Activated CD4-positive, alpha-beta T cell treated with anti-CD3 and anti-CD28 coated beads, Interleukin-2, amount 50 U/mL, for 4 hours (primary cell): ENCODE measurements at places on chromosomes 11 and 22.

- no peak for DNase-seq
Observed at GRCh38 chr22:35514366-35514765, 26.3 kb upstream of the RASD2 start.

GRCh38 chr11:83157594-83158356, 844 bp downstream of the PCF11 start:
- DNase-seq = peak; percentile 23

GRCh38 chr22:26798462-26799065, 141.2 kb downstream of the MIAT start:
- no peak for DNase-seq

DNA sequence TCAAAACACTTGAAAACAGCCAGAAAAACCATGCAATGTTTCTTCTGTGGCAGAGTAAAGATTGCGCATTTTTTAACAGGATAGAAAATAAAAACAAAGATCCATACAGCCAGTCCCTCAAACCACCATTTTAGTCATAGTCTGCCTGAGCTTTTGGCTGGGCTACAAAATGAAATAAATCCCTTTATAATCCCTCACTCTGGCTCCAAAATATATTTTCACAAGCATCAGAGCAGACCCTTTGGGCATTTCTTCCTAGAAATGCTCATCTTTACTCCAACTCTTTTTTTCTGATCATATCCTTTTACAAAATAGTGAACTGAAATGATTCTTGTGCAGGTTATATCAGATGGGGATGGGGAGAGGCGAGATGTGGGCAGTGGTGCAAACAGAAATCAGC, 31.8 kb upstream of the LMO2 start:
- DNase-seq = no peak

- no peak for DNase-seq
Observed at GRCh38 chr11:61967924-61968757, 707 bp upstream of the FTH1 start.

DNA sequence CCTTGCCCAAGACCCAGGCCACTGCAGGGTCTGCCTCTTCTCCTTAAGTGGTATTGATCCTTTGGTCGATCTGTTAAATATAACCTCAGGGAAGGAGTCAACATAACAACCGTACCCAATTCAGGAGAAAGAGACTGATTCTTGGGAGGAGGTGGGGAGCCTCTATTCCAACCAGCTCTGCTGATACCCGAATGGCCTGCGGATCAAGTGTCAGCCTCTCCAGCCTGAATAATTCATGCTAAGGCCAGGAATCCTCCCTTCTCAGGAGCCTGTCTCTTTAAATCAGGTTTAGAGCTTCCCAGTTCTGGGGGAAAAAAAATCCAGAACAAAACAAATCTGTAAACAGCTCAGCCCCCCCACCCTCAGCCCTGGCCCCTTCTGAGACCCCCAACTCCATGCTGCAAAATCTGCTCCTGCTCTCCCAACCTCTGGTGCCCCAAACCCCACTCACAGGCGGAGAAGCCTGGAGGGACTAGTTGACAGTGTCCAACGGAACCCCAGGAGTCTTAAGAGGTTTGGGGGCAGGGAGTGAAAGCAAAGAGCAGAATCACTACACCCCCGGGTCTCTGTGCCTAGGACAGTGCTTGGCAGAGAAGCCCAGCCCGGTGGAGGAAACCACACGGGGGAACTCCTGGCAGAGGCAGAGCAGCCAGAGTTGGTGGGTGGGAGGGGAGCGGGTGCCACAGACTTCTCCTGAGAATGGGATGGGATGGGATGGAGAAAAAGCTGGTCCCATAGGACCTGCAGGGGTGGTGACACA, 863 bp upstream of the TPBGL start:
- no peak for DNase-seq

DNA sequence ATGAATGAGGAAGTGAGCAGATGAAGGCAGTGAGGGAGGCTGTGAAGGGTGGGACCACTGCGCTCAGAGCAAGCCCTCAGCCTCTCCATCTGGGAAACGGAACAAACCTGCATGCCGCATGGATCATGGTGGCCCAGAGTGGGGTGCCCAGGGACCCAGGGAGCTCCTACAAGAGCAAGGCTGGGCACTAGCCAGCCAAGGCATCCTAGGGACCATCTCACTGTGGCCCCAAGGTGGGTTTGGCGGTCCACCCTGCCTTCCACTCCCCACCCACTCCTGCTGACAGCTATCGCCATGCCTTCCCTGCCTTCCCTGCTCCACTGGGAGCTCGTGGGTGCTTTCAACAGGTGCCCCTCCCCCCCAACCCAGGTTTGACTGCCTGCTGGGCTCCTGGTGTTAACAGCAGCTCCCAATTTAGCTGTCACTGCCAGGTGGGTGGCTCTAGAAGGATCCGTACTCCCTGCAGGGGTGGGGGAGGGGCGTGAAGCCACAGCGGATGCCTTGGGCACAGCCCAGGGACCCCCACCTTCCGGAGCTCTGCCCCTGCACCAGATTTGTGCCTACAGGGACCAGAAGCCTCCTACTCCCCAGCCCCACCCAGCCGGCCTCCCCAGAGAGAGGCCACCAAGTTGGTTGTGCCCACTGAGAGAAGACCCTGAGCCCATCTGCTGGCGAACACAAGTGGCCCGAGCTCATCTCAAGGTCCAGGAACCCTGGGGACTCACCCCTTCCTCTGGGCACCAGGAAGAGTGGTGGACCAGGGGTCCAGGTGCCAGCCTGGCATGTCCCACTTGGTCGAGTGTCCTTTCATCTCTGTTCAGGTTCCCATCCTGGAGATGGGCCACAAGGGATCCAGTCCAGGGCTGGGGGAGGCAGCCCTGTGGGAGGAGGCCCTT, 29.7 kb upstream of the PRODH start:
- DNase-seq = no peak

GRCh38 chr11:23023319-23023718, 163.0 kb upstream of the CCDC179 start:
- DNase-seq = no peak

DNA sequence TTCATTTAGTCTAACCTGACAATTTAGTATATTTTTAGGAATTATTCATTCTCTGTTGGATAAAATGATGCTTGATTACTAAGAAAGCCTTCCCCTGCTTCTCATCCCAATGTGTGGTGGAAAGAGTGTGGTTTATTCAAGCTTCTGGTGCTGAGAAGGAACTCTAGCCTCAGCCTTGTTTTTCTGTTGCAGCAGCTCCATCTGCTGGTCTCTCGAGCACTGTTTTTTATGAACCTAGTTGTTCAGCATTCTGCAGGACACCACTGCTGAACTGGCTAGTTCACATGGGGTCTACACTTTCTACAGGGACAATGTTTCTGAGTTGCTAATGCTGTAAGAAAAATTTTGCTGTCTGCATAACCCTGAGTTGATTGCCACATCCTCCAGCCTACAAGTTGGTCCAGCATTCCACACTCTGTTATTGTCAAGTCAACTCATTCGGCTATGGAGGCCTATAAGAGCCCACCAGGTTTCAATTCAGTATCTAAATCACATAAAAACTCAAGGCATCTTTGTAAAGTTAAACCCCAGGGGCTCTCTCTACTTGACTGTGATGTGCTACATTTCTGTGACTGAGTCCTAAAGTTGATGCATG, 14.3 kb downstream of the OR2AG2 start:
- peak; percentile 58 for DNase-seq

DNA sequence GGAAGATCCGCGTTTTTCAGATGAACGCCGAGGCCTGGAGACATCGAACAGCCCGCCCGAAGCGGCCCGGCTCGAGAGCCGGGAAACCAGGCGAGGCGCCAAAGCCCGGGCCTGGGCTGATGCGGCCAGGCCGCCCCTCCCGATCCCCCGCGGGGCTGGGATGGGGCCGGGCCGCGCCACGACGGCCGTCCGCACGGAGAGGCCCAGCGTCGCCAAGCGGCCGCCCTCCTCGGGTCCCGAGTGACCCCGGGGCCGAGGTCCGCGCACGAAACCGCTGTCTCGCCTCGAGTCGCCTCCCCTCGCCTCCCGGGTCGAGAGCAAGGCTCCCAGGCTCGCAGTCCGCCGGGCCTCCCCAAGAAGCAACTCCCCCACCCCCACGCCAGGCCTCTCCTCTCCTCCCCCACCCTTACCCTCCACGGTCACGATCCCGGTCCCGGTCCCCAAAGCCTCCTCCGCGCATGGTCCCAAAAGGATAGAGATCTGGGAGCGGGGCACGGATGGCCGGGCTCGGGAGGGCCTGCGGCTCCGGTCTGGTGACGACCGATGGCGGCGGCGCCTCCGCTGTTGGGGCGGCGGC, 482 bp downstream of the DDX17 start:
- peak; percentile 48 for DNase-seq

GRCh38 chr11:128624269-128625175, 37.2 kb upstream of the ETS1 start:
- DNase-seq = peak; percentile 67

DNA sequence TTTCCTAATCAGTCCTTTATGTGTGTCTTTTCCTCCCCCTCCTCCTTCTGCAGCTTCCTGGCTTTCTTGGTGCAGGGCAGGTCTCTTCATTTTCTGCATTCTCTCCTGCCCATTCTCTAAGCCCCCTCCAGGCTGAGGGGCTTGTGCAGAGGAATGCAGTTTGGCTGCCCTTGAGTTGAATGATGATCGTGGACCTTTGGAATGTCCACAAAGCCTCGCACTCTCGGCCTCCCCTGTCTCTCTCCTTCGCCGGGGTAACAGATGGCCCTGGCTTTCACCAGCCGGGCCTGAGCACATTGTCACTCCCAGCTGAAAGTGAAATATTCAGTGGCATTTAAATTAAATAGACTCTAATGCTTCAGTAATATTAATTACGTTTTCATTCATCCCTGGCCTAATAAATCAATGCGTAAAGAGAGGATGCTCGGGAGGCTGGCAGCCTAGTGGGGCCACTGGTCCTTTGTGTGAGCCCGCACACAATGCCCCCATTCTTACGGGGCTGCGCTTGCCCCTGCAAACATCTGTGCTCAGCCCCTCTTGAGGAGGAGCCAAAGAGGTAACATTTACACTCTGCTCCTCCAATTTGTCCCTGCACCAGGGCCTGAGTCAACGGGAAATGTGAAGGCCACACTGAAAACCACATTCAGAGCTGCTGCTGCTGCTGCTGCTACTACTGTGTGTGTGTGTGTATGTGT, 64.9 kb upstream of the PAX6 start:
- no peak for DNase-seq

DNA sequence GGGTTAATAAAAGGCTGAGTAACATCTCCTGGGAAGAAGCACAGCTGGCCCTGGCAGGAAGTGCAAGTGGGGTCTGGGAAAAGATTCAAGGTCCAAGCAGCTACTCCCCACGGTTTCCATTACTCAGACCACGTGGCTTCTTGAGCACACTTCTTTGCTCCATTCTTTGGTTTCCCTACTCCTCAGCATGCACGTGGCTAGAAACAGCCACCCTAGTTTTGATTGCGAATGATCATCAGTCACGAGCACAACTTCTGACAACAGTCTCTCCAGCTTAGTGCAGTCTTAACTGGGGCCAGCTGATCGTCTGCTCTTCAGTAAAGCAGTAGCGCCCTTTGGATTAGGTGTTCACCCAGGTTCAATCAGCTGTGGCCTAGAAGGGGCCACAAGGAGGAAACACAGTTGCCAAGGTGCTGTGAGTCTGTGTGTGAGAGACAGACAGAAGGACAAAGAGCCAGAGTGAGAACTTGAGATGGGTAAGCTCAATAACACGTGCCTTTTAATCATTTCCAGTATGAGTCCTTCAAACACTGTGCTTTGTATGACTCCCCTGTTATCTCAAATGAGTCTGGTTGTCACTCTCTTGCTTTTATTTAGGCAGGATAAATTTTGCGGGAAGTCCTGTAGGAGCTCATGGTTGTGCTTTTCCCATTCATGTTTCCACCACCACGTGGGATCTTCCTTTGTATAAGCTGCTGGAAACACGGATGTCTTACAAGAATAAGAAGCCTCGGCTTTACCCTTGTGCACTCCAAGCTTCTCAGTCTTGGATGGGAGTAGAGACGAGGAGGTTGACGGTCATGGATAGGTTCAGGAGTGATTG, 901 bp upstream of the PARVA start:
- no peak for DNase-seq

GRCh38 chr11:92852946-92853345, 116.5 kb upstream of the MTNR1B start:
- no peak for DNase-seq

DNA sequence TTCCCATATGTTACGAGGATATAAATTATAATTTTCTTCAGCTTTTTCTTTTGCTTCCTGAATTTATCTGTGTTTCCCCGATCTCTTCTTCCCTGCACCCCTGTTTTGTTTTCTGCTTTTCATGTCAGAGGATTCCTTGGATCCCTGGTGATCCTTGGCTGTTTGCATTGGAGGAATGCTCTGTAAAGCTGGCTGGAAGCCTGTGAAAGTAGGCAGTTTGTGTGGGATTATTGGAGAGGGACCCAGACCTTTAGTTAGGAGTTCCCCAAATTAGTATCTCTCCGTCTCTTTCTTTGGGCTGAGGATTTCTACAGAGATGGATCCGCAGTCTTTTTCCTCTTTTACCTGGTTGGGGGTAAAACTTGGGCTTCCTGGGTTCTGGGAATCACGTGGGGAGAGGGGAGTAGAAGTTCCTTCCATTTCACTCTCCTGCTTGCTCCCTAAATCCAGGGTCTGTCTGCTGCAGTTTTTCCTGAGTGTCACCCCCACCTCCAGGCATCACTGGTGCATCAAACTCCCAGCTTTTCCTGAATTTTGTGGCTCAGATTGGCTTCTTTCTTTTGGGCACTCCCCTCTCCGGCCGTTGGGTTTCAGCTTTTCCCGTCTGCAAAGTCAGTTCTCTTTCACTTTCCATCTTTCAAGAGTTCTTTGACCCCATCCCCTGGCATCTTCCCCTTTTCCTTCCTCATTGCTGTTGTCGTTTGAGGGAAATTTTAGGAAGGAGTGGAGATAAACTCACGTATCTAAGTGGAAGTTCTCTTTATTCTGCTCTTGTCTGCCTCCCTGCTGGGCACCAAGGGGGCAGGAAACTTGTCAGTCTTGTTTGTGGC, 79.1 kb upstream of the ALX4 start:
- DNase-seq = no peak

- DNase-seq = no peak
Observed at GRCh38 chr11:80109031-80109430, 668.2 kb upstream of the TENM4 start.

DNA sequence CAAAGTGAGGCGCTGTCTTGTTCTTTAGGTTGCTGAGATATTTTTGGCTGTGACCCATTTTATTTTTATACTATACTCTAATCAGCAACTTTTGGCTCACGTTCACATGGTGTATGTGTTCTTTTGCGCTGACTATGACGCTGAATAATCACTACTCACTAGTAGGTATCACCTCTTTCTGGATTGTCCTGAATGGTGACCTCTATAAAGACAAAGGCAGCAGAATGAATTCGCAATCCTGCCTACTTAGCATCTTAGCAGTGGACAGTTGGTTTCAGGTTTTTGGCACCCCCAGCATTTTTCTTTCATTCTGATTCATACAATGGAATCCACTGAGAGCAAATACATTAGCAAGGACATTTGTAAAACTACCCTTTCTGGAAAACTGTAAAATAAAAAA, 351.3 kb downstream of the JRKL start:
- no peak for DNase-seq

DNA sequence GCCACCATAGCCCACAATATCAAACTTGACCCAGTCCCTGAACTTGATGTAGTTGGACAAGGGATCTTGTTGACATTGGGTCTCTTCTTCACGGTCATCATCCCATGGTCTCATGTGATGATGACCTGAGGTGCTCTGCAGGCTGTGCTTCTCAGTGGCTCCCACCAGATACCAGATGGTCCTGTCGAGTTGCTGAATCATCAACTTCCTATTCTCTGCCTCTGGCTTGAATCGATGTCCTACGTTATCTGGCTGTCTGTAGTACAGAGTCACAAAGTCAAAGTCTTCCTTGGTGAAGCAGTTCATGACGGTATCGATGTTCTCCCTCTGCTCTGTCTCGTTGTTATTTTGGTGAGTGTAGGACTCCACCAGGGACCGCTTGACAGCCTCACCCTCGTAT, 145.7 kb upstream of the ALDH3B2 start:
- no peak for DNase-seq
